ENCODE measurements at places on chromosomes 3 and 15.

DNA sequence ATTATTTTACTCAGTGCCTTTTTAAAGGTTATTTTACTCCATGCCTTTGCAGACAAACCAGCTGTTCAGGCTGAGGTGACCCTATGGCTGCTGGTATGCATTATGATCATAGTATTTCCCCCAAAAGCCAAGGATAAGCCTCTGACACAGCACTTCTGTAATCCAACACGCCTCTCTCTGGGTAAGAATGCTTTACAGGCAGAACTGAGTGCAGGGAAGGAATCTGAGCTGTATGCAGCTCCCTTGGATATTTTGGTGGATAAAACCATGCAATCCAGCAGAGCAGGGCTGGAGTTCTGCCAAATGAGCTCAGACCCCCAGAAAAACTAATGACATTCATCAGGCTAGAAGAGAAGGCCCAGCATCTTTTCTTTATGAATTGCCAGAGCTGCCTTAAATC lies 11.7 kb upstream of the MAP1A start:
- DNase-seq, result no peak

DNA sequence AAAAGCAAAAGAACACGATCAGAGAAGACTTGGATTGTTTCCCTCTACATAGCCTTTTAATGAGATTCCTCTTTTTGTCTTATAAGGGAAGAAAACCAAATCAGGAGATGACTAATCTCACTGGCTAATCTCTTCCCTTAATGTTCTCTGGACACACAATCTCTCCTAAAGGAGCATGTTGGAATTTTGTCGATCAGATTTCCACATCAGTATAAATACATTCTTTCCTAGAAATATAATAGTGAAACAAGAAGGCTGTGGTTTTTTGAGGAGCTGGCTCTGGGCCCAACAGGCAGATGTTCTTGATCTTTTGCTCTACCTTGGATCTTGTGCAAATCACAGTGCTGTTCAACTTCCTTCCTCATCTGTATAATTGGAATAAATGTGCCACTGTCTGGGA lies 94.0 kb downstream of the GTPBP8 start:
- peak; percentile 45 for DNase-seq

DNA sequence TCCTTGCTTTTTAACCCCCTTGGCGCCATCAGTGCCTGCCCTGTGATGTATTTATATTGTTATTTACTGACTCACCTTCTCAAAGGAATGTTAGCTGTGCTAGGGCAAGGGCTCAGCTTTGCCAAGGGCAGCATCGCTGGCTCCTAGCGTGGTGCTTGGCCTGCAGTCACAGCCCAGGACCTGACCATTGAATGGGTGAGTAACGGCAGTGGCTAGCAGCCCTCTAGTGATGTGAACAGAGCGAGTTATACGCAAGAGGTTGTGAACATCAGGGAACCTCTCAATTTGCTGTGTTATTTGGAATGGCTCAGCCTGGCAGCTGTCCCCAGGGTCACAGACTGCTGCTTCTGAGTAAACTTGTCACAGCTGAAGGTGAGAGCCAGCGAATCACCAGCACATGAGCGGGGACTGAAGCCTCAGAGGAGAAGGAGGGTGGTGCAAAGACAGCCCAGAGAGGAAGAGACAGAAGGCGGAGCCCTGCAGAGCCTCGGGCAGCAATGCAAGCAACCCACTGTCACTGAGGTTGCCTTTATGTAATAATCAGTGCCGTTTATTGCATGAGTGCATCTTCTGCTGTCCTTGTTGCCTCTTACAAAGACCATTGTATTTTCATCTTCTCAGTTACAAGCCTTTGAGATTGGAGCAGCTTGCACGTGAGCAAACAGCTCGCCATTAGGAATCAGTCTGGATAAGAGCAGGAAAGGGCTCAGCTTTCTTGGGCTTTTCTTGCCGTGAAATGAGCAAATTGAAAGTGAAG lies 158.3 kb downstream of the SLCO3A1 start:
- peak; percentile 95 for DNase-seq

DNA sequence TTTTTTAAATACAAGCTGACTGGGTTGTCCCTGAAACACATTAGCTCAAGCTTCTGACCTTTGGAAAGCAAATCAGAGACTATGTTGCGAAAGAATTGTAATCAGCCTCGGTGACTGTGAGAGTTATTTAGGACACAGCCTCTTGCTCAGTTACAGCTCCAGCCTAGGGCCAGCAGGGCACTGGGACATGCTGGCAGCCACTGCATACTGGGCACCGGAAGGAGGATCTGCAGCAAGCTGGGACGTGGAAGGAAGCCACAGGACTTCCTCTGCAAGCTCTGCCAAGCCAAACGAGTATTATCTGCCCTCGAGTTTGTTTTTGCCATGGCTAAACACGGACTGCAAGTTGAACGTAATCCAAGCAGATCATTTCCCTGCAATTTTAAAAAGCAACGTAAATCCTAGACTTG lies 24.4 kb upstream of the COPG1 start:
- DNase-seq, result peak; percentile 98

DNA sequence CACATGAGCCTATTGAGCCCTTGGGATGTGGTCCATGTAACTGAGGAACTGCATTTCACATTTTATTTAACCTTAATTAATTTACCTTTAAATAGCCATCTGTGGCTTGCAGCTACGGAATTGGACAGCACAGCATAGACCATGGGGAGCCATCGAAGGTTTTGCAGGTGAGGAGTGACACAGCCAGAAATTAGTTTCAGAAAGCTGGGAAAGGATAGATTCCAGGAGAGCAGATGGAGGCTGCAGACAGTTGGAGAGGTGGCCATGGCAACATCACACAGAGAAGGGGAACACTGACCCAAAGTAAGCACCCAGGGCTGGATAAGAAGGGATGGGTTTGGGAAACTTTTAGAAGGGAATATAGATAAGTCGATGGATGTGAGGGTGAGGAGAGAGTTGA lies 100.1 kb upstream of the SLC6A11 start:
- DNase-seq, result no peak

DNA sequence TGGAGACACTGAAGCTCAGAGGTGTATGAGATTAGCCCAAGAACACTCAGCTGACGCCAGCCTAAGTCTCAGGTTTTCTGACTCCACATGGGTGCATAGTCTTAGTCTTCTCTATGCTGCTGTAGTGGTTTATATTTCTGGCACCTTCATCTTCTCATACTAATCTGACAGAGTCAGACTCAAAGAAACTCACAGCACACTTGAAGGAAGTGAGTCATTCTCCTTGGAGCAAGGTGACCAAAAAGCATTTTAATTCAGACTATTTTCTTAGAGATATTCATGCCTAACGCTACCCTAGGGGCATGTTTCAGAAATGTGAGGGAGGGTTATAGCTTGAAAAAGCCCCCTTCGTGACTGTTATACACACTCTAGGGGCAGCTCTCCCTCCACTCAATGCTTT lies 775.3 kb upstream of the ARPP21 start:
- no peak for DNase-seq

GRCh38 chr3:177448987-177449359 lies 251.7 kb upstream of the TBL1XR1 start:
- no peak for DNase-seq

- peak; percentile 34 for DNase-seq
These were observed 3.5 kb downstream of the DUSP7 start for GRCh38 chr3:52052831-52053306.

DNA sequence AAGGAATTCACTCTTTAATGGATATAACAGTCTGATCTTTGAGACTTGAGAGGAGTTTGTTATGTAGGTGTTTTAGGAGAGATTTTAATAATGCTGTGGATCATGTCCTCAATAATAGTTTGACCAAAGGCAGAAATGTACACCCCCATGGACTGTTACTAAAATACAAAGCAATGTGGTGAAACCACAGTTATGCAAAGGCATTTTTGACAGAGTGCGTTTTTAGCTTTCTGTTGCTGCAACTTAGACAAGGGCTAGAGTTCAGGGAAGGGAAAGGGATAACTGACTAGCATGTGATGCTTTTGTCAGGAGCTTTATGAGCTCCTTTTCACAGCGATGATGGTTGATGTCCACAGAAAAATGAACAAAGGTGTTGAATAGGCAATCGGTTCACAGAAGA lies 3.6 kb upstream of the STARD5 start:
- DNase-seq, result no peak

- no peak for DNase-seq
These were observed 95.4 kb upstream of the SNRPA1 start for GRCh38 chr15:101390462-101390861.

DNA sequence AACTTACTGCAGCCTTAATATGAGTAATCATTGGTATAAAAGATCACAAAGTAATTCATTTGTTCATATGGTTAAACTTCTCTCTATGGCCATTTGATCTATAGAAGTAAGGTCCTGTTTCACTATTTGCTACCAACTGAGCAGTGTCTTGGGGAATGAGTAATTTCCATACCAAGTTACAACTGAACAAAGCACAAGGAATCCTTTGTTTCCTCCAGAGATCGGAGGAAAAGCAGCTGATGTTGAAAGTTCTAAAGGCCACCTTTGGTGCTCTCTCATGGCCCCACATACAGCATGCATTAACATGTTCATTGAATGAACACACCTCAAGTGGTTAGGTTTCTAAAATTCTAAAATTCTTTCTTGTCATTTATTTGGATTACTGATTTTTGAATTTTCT lies 7.1 kb upstream of the CNTN3 start:
- no peak for DNase-seq

DNA sequence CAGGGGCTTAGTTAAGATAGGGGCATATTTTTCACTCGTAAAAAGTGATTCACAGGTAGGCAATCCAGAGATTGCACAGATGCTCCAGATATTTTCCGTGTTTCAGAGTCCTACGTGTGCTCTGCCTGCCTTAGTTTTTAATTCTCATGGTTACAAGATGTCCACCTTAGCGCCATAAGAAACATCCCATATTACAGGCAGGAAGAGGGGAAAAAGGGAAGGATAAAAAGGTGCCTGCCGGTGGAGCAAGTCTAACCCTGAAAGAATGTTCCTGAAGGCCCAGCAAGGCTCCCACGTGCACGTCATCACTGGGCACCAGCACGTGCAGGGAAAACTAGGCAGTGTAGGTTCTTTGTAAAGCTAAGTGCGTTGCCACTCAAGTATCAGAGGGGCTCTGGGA lies 10.1 kb upstream of the MOBP start:
- DNase-seq, result no peak

- no peak for DNase-seq
These were observed 15.0 kb upstream of the TM6SF1 start for GRCh38 chr15:83092309-83092976.

- no peak for DNase-seq
These were observed 140.4 kb downstream of the TBL1XR1 start for GRCh38 chr3:177056927-177057326.

- no peak for DNase-seq
These were observed 235.9 kb upstream of the CNTN3 start for GRCh38 chr3:74850381-74850780.

All from MG63 (cell line).